ENCODE measurements at places on chromosomes 13 and 19.

DNA sequence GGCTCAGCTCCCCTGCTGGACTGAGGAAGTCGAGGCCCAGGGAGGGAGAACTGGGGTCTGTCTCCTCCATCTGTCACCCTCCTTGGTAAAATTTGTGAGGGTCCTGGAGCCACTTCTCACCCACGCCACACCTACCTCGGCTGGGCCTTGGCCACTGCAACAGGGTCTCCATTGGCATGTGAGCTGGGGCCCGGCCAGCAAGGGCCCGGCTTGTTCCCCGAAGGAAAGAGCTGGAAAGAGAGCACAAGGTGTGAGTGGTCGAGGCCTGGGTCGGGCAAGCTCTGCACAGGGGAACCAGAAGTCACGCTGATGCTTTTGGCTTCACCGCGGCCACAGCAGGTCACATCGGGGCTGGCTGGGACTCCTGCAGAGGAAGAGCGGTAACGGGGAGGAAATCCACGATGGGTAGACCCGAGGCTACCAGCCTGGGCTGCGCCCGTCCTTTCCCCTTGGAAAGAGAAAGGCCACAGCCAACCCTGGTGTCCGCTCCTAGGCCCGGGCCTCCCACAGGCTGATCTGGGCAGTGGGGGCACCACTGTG is 9.0 kb downstream of the NANOS3 start:
- DNase-seq: no peak

- no peak for DNase-seq
Observed at GRCh38 chr19:29402563-29402962, 123.2 kb upstream of the VSTM2B start.

- no peak for DNase-seq
Observed at GRCh38 chr13:43405457-43405856, 381.3 kb downstream of the ENOX1 start.

DNA sequence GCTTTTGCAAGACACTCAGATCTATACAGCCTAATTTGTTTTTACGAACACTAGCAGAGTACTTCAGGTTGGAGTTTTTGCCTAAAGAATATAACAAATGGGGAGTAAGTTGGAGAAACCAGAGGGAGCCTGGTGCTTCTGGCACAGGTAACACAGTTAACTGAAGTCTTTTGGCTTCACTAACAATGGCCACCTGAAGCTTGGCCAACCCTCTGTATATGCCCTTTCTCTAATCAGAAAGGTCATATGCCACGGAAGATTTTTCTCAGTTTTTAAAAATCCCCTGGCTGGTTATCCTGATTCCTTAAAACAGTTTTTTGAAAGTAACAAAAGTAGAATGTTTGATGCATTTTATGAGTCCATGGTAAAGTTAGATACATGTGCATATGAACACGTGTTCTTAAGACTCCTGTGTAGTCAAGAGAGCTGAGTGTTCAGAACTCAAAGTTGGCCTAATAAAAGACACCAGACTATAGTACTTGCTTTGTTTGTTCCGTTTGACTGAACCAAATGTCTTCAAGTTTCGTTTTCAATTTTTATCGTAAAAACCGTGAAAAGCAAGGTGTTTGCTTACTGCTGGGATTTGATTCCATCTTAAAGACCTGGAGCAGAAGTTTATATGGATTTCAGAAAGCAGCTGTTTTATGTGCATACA is 137.5 kb downstream of the KCNRG start:
- DNase-seq: no peak

GRCh38 chr13:75906315-75906714 is 270.2 kb downstream of the LMO7 start:
- DNase-seq: no peak

DNA sequence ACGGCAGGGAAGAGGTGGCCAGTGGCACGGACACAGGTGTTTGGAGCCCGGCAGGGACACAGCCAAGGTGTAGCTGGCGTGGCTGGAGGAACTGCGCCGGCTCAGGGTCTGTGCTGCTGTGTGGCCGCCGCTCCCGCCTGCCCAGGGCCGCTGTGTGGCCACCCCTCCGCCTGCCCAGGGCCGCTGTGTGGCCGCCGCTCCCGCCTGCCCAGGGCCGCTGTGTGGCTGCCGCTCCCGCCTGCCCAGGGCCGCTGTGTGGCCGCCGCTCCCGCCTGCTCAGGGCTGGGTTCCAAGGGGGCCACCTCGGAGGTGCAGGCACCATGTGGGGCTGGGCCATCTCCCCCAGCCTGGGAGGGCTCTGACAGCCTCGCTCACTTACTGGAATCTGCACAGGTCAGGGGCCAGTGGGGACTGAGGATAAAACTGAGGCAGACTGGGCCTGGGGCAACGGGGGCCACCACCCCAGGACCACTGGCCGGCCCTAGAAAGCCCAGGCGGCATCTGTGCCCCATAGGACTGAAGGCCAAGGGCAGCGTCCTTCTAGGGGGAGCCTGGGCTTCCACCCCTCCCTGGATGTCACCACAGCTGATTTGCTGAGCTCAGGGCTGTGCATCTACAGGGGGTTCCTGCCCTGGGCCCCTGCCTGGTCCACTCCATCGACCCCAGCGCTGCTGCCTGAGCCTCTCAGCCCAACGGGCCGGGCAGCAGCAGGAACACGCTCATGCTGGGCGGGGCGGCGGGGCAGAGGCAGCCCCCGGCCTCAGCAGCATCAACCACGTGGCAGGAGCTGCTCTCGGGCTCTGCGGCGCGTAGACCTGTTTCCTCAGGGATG is 21.5 kb downstream of the C13orf46 start:
- no peak for DNase-seq

DNA sequence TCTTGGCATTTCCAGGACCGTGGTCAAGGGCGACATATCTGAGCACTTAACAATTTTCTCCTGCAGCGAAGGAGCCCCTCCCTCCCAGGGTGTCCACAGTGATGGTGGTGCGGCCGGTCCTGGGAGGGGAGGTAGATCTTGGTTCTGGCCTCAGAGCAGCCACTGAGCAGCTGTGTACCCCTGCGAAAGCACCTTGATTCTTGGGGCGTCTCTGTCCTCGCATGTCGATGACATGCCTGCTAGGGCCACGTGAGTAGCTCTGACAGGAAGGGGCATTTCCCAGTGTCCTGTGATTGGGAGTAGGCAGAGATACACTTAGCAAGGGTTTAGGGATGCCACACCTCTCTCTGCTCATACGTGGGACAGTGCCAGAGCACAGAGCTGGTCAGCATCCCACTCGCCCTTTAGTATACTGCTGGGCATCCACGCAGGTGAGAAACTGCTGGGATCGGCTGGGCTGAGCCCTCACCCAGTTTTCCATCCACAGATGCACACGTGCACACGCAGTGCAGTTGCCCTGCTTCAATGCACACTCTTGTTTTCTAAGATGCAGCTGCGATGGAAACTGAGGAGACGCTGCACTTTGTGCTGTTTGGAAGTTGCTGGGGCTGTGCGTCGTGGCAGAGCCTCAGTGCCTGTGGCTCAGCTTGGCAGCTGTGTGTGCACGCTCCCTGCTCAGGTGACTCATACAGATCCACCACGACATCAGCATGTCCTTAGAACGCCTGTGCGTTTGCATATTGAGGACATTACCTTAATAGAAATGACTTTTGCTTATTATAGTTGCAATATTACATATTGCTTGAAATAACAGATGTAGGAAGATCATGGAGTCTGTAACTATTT is 66.8 kb downstream of the TEX29 start:
- peak; percentile 37 for DNase-seq

- DNase-seq: no peak
Observed at GRCh38 chr19:30328096-30328495, 44.1 kb upstream of the ZNF536 start.

- DNase-seq: no peak
Observed at GRCh38 chr13:98239162-98240076, 62.4 kb upstream of the RNF113B start.

GRCh38 chr13:36531746-36532486 is 99.6 kb downstream of the CCNA1 start:
- DNase-seq: no peak

GRCh38 chr19:4049432-4049831 is 17.3 kb downstream of the ZBTB7A start:
- no peak for DNase-seq

- peak; percentile 66 for DNase-seq
Observed at GRCh38 chr19:14383661-14384555, 2.7 kb downstream of the ADGRE5 start.

- DNase-seq: no peak
Observed at GRCh38 chr19:57002710-57003109, 117.1 kb upstream of the USP29 start.

- DNase-seq: no peak
Observed at GRCh38 chr19:11281356-11282049, 14.5 kb upstream of the TSPAN16 start.

GRCh38 chr19:5587071-5587455 is 19.3 kb upstream of the TINCR start:
- DNase-seq: no peak

GRCh38 chr13:47932950-47933923 is 67.8 kb downstream of the SUCLA2 start:
- no peak for DNase-seq

DNA sequence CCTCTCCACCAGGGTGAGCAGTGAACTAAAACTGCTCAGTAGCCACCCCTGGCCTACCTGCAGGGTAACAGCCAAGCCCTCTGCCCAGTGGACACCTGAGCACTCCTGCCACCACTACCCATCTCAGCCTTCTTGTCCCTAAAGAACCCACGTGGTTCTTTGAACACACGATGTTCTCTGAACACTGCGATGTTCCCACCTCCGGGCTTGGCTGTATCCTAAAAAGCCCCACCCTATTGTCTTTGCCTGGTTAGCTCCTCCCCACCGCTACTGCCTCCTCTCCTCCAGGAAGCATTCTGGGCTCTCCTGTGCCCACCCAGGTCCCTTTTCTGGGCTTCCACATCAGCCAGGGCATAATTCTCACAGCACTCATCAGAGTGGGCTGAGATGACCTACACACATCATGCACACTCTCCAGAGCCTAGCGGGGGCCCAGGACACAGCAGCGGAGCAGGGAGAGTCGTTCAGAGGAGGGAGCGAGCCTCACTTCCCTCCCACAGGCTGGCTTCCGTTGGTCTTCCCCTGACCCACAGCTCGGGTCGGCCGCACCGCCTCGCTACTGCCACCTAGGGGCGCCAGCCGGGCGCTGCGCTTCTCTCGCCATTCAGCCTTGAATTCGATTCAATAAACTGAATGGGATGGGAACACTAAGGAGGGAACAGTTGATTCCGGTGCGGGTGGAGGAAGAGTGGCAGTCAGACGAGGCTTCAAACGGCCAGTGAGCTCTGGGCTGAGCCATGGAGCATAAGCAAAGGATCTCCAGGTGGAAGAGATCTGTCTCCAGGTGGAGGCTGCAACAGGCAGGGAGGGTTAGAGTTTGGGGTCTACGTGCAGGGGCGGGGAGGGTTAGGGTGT is 3.2 kb downstream of the ELAVL1 start:
- peak; percentile 87 for DNase-seq

DNA sequence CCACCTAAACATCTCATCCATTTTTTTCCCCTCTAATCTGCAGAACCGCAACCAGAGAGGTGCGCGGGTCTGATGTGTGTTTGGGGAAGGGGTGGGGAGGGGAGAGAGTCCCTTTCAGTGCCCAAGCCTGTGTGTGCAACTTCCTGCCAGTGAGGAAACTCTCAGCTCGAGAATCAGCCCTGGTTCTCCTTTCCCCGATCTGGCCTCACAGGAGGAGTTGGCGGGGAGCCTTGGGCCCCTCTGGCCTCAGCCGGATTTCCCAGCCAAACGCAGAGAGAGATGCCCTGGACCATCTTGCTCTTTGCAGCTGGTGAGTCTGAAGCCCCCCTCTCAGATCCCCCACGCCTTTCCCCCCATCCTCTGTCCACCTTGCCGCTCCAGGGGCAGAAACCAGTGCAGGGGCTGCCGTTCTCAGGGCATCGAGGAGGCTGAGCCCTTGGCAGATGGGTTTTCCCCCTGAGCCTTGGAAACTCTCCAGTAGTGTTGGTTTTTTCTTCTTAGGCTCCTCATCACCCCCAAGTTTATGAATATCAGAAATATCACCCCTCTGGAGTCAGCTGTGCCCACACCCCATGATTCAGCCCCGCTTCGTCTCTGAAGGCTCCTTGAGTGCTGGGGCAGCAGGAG is at the start of gene C19orf38:
C19orf38 (plus strand) TSS at position 186 of the 627 bp plus-strand sequence; CDS start at position 280, 94 bp downstream.
- DNase-seq: no peak

- no peak for DNase-seq
Observed at GRCh38 chr13:75327135-75327510, 154.8 kb downstream of the TBC1D4 start.

- no peak for DNase-seq
Observed at GRCh38 chr13:100522618-100523309, 65.8 kb downstream of the GGACT start.

DNA sequence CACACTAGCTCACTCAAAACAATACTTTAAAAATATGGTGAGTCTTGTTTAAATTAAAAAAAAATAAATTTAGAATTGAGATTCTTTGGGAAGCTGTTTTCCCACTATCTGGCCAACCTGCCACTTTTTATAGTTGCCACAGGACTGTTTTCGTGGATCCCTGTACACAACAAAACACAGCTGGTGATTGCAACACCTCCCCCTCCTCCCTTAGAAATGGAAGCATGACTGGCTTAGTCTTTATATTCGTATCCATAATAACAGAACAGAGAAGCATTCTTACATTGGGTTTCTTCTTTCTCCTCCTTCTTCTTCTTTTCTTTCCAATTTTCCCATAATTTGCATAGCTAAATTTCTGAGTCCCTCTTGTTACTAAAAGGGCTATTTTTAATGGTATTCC is 79.5 kb upstream of the GJB6 start:
- DNase-seq: no peak

DNA sequence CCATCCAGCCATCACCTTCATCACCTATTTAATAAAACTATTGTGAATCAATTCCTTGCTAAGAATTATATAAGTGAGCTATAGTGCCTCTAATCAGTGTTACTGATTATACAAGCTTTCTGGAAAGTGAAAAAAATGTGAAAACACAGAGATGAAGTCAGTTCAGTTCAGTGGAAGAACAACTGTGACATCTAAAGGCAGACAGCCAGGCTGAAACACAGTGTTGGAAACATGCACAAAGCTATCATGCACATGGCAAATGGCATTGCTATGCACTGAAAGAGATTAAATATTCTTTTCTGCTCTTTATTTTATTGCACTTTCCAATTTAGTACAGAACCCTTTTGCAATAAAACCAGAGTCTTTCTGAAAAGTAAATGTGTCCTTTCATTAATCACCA is 294.0 kb downstream of the RBM26 start:
- DNase-seq: no peak

GRCh38 chr13:78712831-78713230 is 53.9 kb upstream of the OBI1 start:
- no peak for DNase-seq

DNA sequence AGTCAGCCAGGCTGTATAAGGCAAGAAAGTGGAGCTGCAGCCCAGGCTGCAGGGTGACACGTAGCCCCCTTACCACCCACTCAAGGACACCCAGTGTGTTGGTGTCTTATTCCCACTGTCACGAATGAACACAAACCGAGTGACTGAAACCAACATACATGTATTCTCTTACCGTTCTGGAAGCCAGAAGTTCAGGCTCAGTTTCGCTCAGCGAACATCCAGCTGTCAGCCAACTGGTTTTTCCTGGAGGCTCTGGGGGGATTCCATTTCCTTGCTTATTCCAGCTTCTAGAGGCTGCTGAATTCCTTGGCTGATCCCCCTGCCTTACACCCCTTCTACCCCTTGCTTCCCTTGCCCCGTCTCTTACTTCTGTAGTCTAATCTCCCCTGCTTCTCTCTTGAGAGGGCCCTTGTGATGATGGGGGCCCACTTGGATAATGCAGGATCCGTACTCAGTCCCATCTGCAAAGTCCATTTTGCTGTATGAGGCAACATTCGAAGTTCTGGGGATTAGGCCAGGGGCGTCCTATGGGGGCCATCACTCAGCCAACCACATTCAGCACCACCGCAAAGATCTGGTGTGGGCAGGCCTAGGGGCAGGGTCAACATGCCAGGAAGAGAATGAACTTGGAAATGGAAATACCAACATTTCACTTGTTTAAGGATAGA is 47.3 kb upstream of the MTIF3 start:
- no peak for DNase-seq

- DNase-seq: no peak
Observed at GRCh38 chr13:29994911-29995595, 144.6 kb upstream of the UBL3 start.
